Right lobe of liver (tissue), 6 donors: ENCODE measurements at places on chromosomes 3 and 15. TPM values are rescaled to one million over a fixed set of nuclear protein-coding genes. Genes with fewer than 3 reads are reported as not detected.

CLDN18 gene
- not detected for total RNA-seq

UMPS gene
- total RNA-seq: 29.9 TPM

LDHAL6B gene
- total RNA-seq: not detected

WDR82 gene
- total RNA-seq: 21.8 TPM

SERPINI1 gene
- total RNA-seq: 0.40 TPM

KIF15 gene
- total RNA-seq: 0.20 TPM

ECE2 gene
- total RNA-seq: not detected

LINGO1 gene
- 0.37 TPM for total RNA-seq

SLC22A14 gene
- total RNA-seq: 0.12 TPM

BTLA gene
- not detected for total RNA-seq

MUSTN1 gene
- not detected for total RNA-seq

ITIH3 gene
- total RNA-seq: 1,036 TPM

C3orf52 gene
- total RNA-seq: 0.13 TPM

STRA6 gene
- total RNA-seq: not detected

EIF2A gene
- total RNA-seq: 29.8 TPM

SAMD7 gene
- total RNA-seq: not detected

CMSS1 gene
- 11.6 TPM for total RNA-seq

USP13 gene
- total RNA-seq: 7.5 TPM

FBXL22 gene
- 0.32 TPM for total RNA-seq

PLA2G4F gene
- not detected for total RNA-seq

CNTN3 gene
- 4.3 TPM for total RNA-seq

SMCO1 gene
- total RNA-seq: not detected

NANOGP8 gene
- total RNA-seq: not detected

SUSD5 gene
- total RNA-seq: 0.20 TPM

LMAN1L gene
- not detected for total RNA-seq

COL8A1 gene
- total RNA-seq: 1.3 TPM

HACD2 gene
- 27.4 TPM for total RNA-seq

PDE12 gene
- total RNA-seq: 12.1 TPM
